ENCODE measurements at places on chromosomes 16 and 17.

- DNase-seq: peak; percentile 32
These were observed 1.6 kb downstream of the PYCARD start for GRCh38 chr16:31200821-31201568.

DNA sequence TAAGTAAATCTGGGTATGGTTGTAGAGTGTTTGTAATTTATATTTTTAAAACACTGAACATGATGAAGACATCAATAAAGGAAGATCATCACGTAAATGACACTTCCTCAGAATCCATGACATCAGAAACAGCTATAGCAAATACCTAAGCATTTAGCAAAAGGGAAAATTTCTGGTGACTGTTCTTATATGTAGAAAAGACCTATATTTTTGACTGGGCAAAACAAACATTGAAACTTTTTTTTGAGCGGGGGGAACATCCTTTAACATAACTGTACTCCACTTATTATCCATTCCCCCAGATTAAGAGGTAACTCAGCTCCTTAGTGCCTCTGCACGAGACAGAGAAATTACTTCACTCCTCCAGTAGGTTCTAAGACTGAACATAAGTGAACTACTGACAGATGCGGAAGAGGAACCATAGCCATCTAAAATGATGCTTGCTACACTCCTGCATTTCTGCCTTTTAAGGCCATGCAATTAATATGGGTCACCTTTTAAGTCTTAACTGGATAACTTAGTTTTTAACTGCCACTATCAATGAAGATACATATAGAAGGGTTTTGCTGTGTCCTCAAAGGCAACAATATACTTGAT is 9.4 kb downstream of the CRYBA1 start:
- DNase-seq: no peak

DNA sequence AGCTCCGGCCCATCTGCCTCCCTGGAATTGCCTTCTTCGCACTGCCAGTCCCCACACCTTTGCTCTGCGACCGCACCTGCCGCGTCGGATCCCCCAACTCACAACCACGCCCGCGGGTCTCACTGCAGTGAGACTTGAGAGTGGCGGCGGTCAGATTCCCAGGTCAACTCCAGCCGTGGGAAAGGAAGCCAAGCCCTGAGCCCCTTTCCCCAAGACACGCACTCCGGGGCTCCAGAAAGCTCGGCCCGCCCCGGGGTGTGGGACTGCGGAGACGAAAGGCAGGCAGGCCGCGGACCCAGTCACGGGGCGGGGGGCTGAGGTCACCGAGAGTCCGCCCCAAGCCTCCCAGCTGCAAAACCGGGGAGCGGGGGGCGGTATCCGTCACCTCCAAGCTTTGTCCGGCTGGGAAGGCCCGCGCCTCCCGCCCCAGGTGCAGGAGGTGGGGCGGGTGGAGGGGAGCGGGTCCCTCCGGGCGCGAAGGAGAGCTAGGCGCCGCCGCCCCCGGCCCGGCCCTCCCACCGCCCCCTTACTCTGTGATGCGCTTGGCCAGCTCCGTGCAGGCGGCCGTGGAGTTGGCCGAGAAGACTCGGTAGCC is 615 bp downstream of the PRPSAP1 start:
- DNase-seq: no peak

GRCh38 chr17:19513897-19514488 is 19.7 kb upstream of the SLC47A1 start:
- peak; percentile 51 for DNase-seq

Data from stimulated activated naive CD4-positive, alpha-beta T cell treated with Interleukin-2 at 50 U/mL for 16 hours (primary cell).